ENCODE measurements at places on chromosomes 16 and 17.

DNA sequence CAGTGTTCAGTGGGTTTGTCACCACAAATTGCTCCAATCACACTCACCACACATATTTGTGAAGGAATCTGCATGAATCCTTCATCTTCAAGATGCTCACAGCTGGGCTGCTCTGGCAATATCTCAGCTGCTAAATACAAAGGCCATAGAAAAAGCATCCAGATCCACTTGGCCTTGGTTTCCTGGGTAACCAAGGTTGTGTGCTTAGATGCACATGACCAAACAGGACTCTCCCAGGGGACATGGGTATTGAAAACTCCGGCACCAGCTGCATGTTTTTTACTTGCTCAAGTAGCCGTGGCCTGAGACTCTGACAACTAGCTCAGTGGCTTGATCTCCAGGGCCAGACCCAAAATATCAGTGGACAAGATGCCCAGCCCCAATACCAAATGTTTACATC lies 131.3 kb downstream of the CBLN1 start:
- no peak for DNase-seq

DNA sequence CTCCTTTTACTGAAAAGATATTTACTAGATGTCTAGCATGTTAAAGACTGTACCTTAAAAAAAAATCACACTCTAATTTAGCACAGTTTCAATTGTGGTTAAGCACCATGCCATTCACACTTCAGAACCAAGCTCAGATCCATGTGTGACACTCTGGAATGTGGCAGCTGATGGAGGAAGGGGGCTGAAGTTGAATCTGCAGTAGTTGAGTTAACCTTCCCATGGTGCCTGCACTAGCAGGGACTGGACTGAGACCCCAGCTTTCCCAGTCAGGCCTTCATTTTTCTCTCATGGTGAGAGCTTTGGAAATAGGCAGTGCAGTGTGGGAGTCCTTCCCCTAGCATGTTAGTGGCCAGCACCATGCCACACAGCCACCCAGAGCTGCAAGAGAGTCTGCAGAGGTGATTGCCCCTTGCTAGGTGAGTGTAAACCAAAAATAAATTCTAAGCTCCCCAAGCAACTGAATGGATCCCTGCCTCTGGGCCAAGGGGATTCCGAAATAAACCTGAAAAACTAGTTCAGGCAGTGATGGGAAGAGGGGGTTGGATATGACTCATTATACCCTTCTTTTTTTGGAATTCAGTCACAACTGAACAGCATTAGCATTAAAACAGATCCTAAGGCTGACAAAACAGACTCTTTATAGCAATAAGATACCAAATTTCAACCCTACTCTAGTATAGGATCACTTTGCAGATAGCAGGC lies 208.5 kb downstream of the WWOX start:
- DNase-seq, result no peak

DNA sequence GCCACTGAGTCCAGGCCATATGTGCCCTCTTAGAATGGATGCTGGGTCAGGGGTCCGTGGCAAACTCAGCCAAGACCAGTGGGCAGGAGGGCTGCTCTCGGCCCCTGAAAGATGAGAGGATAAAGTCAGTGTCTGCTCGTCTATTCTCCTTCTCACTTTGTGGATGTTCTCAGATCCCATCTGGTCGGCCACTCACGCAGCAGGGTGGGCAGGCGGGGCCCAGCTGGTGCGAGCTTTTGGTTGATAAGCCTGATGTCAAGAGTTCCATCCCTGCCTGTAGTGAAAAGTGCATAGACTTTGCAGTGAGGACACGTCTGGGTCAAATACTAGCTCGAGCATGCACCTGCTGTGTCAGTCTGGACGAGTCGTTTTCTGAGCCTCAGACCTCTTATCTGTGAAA lies 556.2 kb upstream of the EEF2KMT start:
- no peak for DNase-seq

DNA sequence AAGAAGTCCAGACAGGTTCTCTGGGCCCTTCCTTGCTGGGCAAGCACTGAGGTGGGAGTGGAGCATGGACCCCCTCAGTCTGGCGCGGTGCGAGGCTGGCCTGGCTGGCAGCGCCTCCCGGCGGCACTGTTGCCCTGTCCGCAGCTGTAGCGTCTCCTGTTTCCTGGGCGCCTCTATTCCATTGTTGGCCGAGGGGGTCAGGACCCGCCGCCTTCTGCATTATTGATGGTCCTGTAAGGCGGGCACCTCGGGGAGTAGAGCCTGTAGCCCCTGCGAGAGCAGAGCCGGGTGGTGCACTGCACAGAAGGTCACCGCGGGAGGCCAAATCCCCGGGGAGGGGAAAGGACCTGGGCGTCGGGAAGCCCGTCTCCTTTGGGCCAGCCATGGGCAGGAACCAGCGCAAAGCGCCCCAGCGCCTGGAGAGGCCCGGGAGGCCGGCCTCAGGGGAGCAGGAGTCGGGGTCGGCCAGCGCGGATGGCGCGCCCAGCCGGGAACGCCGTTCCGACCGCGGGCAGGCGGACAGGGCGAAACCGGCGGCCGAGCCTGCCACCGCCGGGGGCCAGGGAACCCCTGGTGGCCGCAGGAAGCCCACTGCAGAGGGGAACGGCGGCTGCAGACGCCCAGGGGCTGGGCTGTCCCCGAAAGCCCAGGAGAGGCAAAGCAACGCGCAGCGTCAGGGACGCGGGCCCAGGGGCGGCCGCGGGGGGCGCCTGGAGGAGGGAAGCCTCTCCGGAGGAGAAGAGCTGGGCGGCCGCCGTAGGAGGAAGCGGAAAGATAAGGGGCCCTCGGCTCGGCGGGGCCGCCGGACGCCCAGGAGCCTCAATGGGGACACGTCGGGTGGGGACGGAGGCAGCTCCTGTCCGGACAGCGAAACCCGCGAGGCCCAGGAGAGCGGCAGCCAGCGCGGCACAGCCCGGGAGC lies at the start of gene MYO15B:
TSS of gene MYO15B (plus strand) at position 126 of the 921 bp plus-strand sequence. CDS start at position 384, 258 bp downstream.
- DNase-seq, result peak; percentile 53

- peak; percentile 40 for DNase-seq
Measured at GRCh38 chr16:4664538-4665418, 28.6 kb upstream of the NUDT16L1 start.

DNA sequence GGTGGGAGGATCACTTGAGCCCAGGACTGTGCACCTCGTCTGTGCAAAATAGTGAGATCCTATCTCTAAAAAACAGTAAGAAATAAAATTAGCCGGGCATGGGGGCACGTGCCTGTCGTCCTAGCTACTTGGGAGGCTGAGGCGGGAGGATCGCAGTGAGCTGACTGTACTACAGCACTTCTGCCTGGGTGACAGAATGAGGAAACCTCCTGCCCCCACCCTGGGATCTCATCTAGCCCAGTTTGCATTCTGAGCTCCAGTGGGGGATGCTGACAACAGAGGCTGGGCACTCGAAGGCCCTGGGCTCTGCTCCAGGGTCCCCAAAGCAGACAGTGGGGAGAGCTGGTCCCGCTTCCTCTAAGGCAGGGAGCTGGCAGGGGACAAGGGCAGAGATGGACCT lies 7.1 kb downstream of the NAGPA start:
- DNase-seq, result no peak

DNA sequence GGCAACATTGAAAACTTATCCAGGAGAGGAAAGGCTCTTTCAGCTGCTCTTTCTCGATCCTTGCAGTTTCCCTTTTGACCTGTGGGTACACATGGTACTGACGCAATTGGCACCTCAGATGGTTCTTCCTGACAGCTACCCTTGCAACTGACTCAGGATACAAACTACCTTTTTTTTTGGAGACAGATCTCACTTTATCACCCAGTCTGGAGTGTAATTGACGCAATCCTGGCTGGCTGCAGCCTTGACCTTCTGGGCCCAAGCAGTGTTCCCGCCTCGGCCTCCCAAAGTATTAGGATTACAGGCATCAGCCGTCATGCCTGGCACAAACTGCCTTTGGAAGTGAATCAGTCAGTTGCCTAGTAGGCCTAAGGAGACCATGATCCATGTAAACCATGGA lies 607.2 kb downstream of the WWOX start:
- no peak for DNase-seq

DNA sequence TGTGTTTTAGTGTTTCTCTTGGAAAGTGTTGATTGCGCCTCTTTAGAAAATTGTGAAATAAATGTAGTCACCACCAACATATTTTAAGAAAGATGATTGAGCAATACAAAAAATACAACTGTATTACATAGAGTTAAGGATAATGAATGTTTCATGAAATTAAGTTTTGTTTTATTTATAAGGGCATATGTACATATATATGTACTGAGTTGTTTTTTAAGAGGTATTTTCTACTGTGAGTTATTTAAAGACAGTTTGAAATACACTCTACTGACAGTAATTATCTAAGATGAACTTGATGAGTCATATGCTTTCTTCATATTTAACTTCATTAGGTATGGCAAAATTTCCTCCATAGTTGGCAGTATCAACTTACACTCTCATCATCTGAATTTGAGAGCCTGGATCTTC lies 411.7 kb downstream of the HS3ST3B1 start:
- DNase-seq, result no peak

DNA sequence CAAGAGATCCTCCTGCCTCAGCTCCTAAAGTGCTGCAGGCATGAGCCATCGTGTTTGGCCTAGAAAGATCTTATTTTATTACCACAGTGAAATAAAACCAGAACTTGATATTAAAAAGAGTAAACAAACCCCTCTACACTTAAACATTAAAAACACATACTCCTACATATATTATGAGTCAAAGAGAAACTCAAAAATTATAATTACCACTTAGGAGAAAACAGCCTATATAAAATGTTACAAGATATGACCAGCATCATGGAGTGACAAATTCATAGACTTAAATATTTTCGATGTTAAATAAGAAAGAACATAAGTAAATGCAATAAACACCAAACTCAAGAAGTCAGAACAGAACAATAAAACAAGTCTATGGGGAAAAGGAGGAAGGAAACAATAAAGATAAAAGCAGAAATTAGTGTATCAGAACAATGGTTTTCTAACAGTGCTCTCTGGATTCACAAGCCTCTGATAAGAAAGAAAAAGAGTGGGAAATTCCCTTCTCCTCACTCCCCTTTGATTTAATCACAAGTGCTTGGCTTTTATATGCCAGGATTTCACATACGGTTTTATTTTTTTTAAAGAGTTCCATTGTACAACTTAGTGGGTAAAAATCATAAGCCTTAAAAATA lies 23.0 kb downstream of the SKAP1 start:
- no peak for DNase-seq

GRCh38 chr17:4789701-4789950 lies 862 bp downstream of the GLTPD2 start:
- no peak for DNase-seq

GRCh38 chr17:80565343-80566053 lies 20.9 kb downstream of the RPTOR start:
- DNase-seq, result no peak

DNA sequence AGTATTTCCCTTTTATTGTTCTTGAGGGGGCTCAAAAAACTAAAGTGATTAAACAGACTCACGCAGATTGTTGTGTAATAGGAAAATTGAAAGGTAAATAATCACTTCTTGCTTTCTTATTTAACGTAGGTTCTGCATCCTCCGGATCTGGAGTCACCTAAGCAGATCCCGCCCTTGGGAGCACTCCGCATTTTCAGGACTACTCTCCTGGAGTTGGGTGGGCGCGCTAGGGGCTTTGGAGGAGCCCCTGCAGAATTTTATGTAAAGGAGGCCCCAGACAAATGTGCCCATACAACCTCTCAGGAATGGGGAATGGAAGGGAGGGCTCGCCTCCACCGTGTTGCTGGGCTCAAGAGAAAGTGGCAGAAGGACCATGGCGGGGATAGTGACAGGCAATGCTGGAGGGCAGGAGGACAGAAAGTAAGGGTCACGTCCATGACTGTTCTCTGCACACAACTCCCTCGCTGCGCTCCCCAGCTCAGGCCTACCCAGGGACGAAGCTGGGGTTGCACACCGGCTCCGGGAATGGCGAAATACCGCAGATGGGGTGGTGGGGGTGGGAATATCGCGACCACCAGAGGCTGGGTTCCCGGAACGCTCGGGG lies 8.3 kb downstream of the MT2A start:
- DNase-seq, result no peak

DNA sequence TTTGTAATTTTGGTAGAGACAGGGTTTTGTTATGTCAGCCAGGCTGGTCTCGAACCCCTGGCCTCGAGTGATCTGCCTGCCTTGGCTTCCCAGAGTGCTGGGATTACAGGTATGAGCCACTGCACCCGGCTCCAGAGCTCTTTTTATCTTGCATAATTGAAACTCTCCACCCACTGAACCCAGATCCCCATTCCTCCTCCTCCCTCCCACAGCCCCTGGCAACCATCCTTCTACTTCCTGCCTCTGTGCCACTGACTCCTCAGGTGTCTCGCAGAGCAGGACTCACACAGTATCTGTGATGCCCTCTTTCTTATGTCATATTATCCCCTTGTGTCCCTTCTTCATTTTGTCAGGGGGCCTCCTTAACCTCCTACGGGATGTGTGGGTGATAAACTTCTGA lies 340.7 kb downstream of the SLC39A11 start:
- no peak for DNase-seq

DNA sequence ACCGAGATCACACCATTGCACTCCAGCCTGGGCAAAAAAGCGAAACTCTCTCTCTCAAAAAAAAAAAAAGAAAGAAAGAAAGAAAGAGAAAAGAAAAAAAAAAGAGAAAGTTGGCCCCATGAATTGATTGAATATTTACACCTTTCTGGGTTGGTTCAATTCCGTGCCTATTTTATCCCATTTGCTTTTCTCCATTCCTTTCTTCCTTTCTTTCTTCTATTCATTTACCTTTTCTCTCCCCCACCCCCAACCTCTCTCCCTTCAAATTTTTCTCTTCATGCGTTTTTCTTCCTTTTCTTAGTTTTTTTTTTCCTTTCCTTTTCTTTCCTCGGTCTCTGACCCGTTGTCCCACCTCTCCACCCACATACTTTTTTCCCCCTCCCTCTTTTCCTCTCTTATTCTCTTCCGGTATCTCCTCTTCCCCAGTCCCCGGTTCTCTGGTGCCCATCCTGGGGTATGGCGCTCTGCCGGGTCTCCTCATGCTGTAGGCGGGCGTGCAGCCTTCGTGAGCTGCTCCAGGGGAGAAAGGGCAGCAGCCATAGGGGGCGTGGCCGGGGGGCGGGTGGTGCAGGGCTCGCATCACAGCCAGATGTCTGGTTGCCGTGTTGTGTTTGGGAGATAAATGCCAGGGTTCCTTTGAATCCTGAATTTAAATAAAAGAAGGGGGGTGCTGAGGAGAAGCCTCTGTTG lies 5.3 kb upstream of the COL1A1 start:
- DNase-seq, result peak; percentile 13

DNA sequence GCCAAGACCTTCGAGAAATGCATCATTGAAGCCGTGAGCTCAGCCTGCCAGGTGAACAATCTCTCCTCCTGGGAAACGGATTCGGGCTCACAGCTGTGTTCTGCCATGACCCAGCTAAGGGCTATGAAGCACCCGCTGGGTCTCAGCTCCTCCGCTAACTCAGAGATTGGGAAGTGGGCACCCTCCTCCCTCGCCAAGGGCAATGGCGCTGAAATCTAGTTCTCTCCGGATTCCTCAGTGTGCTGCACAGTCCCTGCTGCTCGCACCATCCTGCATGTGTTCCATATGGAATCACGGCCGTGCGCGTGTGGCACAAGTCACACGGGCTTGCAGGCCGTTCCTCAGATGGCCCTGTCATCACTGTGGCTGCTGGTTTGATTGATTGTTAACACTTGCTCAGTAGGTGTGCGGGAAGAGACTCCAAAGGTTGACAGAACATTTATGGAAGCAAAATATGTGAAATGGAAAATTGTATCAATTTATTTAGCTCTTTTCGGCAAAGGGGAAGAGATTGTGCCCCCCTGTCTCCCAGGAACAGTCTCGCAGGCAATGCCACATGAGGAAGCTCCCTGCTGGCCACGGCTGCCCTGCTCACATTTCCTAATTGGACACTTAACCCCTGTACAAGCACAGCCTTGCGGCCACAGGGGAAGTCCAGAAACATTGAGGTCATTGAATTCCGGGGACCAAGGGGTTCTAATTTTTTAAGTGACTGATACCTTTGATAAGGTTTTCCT lies 58.8 kb downstream of the RNF213 start:
- DNase-seq, result no peak

GRCh38 chr16:3861808-3862451 lies 18.6 kb downstream of the CREBBP start:
- DNase-seq, result no peak
